ENCODE measurements at places on chromosomes 16 and 17. TPM values are rescaled to one million over a fixed set of nuclear protein-coding genes. Genes with fewer than 3 reads are reported as not detected.
A peak's percentile ranks its signal among the peaks of the same experiment; 100 is the strongest.

- DNase-seq, result no peak
Observed at GRCh38 chr16:86662195-86662594, 83.8 kb downstream of the FOXL1 start.

DNA sequence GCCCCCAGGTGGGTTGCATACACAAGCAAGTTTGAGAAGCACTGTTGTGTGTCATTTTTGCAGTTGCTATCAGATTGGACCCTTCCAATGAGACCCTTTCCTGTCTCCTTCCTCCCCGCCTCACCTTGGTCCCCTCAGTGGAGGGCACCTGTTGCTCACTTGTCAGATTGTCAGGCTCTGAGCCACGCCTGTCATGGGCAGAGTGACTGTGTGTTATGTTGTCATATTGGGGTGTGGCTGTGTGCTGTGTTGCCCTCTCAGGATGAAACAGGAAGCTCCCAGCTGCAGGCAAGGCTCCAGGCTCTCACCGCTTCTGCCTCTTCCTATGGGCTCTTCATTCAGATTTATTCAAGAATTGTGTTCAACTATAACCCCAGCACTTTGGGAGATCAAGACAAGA, 302.9 kb downstream of the CPPED1 start:
- DNase-seq, result no peak

- no peak for DNase-seq
Observed at GRCh38 chr17:9324864-9325263, 250.8 kb downstream of the STX8 start.

GRCh38 chr17:76740329-76741118, 2.6 kb downstream of the MFSD11 start:
- DNase-seq, result no peak

DNA sequence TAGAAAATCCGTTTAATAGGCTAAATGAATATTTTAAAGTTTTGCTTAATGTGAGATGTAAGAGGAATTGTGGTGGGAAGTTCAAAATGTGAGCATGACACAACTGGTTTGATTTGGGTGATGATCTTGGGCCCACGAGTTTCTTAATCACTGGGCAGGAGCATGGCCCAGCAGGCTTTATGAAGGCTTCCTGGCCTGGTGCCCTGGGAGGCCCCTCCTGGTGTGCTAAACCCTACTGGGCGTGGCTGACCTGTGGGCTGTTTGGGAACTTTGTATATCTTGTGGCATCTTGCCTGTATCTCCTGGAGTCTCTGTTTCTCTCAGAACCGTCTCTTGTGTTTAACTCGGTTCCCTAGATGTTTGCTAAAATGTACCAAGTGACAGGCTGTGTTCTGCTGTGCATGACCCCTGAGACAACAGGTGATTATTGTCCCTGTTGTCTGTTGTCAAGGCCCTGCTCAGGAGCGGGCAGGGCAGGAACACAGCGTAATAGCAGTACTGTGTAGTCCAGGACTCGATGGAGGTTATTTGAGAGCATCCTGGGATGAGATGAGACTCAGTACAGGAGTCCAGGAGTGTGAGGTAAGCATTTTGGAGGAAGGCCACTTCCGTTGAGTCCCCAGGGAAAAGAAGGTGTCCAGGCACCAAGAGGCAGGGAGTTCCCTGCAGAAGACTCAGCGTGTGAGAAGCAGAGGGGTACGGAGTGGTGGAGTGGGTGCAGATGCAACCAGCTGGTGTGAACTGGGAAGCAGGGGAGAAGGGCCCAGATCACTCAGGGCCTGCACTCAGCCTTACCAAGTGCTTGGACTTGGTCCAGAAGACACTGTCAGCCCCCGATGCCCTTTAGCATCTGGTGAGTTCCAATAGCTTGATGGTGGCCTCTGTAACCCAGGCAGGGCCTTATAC, 48.5 kb downstream of the B9D1 start:
- no peak for DNase-seq

- DNase-seq, result no peak
Observed at GRCh38 chr17:20187049-20187448, 177.9 kb downstream of the SPECC1 start.

GRCh38 chr17:71502443-71502842, 618.4 kb upstream of the SOX9 start:
- DNase-seq, result no peak

DNA sequence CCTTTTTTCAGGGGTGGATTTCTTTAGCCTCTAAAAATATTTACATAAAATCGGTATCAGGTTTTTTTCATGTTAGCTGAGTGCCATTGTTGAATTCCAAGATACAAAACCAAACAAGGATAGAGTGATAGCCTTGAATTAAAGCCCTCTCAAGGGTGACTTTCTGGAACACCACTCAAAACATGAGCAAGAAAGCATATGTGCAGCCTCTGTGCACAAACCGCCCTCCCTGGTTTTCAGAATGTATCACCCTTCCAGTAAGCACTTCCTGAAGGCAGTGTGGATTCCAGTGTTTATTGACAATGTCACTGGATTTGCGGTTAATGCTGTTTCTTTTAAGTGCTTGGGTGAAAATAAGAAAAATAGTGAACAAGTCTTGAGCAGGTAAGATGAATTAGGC, 597.7 kb downstream of the TMEM114 start:
- no peak for DNase-seq

DNA sequence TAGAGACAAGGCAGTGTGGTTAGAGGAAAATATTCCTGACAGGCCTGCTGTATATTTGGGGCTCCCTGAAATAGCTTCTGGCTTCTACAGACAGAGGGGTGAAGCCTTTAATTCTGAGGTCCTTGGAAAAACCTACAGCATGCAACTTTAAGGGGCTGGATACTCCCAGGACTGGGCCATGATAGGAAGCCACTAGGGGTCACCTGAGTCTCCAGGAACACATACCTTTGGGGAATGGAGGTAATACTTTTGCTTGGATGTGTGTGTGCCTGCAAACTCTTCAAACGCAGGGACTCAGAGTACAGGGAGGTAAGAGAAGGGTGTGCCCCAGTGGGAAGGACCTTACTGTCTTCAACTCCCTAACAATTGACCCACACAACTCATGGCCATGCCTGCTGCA, 4.1 kb downstream of the ASIC2 start:
- DNase-seq, result peak; percentile 22

DNA sequence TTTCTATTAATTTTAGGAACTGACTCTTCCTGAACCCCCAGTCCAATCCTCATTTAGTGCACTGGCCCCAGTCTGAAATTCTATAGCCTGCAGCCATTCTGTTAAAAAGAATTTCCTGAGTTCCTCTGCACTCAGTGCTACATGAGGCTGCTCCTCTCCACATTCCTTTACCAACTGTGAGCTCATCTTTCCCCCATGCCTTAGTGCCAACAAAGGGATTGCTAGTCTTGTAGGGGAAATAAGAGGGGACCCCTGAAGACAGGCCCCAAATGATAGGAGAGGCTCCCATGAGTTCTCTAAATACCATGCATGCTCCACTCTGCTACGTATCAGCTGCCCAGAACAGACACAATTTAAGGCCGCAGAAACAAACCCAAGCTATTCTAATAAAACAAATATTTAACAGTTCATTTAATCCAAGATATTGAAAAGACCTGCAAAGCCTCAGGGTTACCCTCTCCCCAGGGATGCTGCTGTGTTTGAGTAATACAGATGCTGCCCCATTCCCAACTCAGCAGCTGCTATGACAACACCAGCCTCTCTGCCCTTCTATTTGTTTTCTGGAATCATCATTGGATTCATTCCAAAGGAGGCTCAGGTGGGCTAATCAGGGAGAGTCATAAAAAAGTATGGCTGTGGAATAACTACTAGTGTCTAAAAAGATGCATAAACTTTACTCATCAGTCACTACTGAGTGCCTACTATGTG, 228.5 kb downstream of the TOX3 start:
- DNase-seq, result no peak

DNA sequence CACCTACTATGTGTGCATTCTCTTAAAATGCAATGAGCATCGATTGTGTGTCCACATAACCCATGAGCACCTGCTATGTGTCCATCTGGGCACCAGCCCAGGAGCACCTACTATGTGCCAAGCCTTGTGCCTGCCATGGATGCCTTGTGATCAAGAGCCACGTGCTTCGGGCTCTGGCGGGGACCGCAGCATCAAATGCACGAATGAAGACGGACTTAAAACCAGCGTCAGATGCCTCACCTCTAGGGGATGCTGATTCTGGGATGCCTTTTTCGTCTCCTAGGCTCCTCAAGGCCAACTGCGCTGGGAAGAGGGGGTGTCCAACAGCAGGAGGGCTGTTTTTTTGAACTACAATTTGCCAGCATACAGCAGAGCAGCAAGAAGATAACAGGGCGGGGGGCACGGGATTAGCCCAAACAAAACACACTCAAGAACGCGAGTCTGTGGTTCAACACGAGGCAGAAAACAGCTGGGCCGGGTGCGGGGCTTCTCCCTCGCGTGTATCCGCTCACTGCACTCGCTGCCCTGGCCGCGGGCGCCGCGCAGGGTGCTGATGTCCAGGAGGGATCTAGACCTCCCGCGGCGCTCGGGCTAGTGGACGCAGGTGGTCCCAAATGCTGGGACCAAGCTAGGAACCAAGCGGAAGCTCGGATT, 1.2 kb upstream of the GLIS2 start:
- DNase-seq, result peak; percentile 66

- no peak for DNase-seq
Observed at GRCh38 chr17:65183736-65184135, 46.6 kb downstream of the RGS9 start.

DNA sequence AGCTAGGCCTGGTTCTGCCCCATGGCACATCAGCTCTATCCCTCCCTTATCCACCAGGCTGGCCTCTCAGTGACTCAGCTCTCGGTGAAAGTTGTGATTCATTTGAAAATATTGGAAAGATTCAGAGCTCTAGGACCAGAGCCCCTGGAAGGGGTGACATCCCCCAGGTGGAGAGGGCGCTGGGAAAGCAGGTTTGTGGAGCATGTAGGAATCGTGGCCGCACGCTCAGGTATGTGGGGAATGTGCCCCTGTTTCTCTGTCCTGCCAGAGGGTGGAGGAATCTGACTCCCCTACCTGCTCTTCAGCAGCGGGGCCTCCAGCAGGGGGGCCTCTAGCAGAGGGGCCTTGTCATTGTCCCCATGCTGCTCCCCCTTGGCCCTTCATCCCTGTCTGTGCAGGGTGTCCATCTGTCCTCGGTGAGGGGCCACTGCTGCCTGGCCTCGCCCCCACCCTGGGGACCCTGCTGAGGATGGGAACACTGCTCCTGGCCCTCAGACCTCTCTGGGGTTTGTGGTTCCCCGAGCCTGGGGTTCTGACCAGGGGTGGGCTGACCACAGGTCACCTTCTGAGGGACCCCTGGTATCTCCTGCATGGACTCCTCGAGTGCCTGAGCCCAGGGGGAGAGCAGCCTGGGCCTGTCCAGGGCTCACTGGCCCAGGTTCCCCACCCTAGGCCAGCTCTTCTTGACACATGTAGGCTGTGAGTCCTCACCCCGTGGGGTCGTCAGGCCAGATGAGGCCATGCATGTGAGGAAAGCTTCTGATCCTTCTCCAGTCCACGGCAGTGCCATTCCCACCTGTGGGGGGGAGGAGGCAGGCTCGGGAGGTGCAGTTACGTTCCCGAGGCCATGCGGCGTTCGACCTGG, 47.5 kb downstream of the NT5M start:
- no peak for DNase-seq

DNA sequence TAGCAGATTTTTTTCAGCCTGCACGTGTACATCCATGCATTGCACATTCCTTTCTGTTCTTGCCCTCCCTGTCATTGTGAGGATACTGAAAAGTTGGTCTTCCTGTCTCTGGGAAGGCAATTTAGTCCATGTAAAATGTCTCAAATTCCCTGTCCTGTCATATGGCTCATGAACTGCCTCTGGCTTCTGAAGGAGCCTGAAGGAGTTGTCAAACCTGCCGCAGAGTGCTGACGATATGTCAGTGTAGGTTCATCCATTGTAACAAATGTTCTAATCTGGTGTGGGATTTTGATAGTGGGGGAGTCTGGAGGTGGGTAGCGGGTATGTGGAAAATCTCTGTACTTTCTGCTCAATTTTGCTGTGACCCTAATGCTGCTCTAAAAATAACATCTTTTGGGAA, 59.6 kb downstream of the YPEL2 start:
- DNase-seq, result no peak

DNA sequence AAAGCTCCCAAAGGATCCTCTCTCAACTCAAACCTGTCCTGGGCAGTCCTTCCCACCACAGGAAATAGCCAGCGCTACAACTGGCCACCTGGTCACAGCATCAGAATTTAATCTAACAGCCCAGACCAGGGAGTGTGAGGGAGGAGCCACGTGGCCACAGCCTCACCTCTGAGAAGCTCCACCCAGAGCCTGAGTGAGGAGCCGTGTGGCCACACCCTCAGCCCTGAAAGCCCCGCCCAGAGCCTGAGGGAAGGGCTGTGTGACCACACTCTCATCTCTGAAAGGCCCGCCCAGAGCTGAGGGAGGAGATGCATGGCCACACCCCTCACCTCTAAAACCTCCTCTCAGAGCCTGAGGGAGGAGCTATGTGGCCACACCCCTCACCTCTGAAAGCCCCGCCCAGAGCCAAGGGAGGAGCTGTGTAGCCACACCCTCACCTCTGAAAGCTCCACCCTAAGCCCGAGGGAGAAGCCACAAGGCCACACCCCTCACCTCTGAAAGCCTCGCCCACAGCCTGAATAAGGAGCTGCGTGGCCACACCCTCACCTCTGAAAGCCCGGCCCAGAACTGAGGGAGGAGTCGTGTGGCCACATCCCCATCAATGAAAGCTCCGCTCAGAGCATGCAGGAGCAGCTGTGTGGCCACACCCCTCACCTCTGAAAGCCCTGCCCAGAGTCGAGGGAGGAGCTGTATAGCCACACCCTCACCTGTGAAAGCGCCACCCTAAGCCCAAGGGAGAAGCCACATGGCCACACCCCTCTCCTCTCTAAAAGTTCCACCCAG, 28.6 kb downstream of the SLC38A8 start:
- peak; percentile 98 for DNase-seq

DNA sequence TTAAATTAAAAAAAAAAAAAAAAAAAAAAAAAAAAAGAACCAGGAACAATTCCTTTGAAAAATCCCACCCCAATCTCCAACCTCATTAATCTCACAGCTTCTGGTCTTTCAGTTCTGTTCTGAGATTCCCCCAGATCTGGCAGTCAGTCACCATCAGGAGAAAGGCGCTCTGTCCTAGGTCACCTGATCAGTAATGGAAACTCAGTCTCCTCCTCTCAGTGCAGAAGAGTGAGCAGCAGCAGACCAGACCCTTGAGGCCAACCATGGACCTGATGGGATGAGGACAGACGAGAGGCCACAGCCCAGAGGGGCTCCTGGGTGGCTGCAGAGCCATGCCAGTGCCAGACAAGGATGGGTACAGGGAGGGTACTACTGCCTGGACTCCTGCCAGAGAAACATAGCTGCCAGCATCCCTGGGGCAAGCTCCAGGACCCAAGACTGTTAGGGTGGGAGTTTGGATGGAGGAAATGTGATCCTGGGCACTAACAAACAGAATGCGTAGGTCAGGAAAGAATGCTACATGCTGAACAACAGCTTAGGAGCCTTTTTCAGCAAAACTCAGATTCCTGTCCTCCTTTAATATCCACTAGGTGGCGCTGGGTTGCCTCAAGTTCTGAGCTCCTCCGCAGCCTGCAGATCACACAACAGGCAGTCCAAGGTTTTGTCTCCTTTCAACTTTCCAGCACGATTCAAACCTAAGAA, 28.7 kb downstream of the MPG start:
- DNase-seq, result peak; percentile 76

The CDH11 gene
- total RNA-seq, result not detected

The RNF227 gene
- 1.1 TPM for total RNA-seq

The PRAC1 gene
- total RNA-seq, result not detected

The SLC6A2 gene
- not detected for total RNA-seq

The GNAO1 gene
- not detected for total RNA-seq

The KCNAB3 gene
- total RNA-seq, result 1.4 TPM

The KCNH4 gene
- total RNA-seq, result not detected

The USP10 gene
- total RNA-seq, result 58.2 TPM

The CHD9NB gene
- 4.1 TPM for total RNA-seq

The SKAP1 gene
- 4.3 TPM for total RNA-seq

Data from HT-29 (cell line).